Astrocyte (in vitro differentiated cells and primary cell): ENCODE measurements at places on chromosomes 1 and 21. TPM values are rescaled to one million over a fixed set of nuclear protein-coding genes. Genes with fewer than 3 reads are reported as not detected.

The CHI3L2 gene
- 0.65 TPM in 1 of 2 replicates, not detected in the other for total RNA-seq

The PEX10 gene
- total RNA-seq, result 16.6 and 18.6 TPM in 2 replicates

The PTPRC gene
- total RNA-seq, result 0.20 TPM in 1 of 2 replicates, not detected in the other

The TRIM67 gene
- 0.89 and 1.1 TPM in 2 replicates for total RNA-seq

The FCRL1 gene
- not detected in 2 replicates for total RNA-seq

The S100A14 gene
- 0.38 and 0.57 TPM in 2 replicates for total RNA-seq

The B3GALT5 gene
- total RNA-seq, result 2.2 and 2.5 TPM in 2 replicates

- DNase-seq, result no peak
- no peaks in the 10 kb centered on the region for H3K27me3 ChIP-seq
- H3K4me1 ChIP-seq, result no peaks in the 10 kb centered on the region
- no peak overlapping the region for H3K4me3 ChIP-seq
- no peaks in the 10 kb centered on the region for H3K36me3 ChIP-seq
- no peak overlapping the region for H3K27ac ChIP-seq
Observed at GRCh38 chr1:233061265-233061664, 110.9 kb downstream of the NTPCR start.

GRCh38 chr1:245690156-245690690 lies 535.4 kb downstream of the KIF26B start:
- no peaks in the 10 kb centered on the region for H3K36me3 ChIP-seq
- H3K27ac ChIP-seq, result no peak overlapping the region
- H3K4me3 ChIP-seq, result no peak overlapping the region

GRCh38 chr1:209207701-209208286 lies 375.7 kb upstream of the CAMK1G start:
- H3K27me3 ChIP-seq, result peaks cover 8% of the 10 kb centered on the region
- peak; percentile 47 for DNase-seq
- H3K4me3 ChIP-seq, result peak overlapping the region; percentile 55
- H3K27ac ChIP-seq, result no peak overlapping the region

GRCh38 chr1:47469390-47469759 lies 31.5 kb downstream of the FOXD2 start:
- no peaks in the 10 kb centered on the region for H3K4me1 ChIP-seq
- no peak overlapping the region for H3K27ac ChIP-seq
- no peak overlapping the region for H3K4me3 ChIP-seq
- H3K27me3 ChIP-seq, result peaks cover 5% of the 10 kb centered on the region

GRCh38 chr1:87264976-87265375 lies 63.7 kb upstream of the LMO4 start:
- H3K36me3 ChIP-seq, result no peaks in the 10 kb centered on the region
- DNase-seq, result no peak
- no peaks in the 10 kb centered on the region for H3K27me3 ChIP-seq

DNA sequence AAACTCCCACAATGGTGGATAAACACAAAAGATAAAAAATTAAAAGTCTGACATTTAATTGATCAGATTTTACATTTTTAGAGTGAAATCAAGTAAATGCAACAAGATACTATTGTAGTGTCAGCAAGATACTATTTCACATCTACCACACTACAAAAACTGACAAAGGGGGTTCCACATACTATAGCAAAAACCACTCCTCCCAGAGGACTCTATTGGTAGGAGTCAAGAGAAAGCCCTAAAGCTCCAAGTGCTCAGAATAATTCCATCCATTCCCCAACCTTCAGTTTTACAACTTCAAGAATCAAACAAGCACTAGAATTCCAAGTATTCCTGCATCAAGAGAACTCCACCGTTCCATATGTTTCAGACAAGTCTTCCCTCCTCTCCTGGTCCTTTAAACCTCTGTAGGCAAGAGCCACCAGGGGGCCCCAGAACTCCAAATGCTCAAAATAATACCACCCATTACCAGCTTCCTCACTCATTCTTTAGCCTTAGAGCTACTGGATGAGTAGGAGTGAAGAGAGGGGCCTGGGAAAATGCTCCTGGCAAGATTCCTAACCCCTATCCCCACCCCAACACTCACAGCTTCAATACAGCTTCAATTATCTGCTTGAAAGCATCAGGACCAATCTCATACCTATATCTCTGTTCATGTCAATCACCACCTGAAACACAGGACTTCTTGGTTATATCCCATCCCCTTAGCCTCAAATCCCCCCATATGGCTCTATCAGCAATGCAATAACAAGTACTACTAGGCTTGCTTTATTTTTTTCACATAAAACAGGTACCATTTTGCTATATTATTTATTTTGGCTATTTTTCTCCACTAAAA lies 9.9 kb downstream of the TOR1AIP2 start:
- no peak for DNase-seq
- no peaks in the 10 kb centered on the region for H3K27me3 ChIP-seq
- H3K36me3 ChIP-seq, result peaks cover 23% of the 10 kb centered on the region
- H3K4me3 ChIP-seq, result no peak overlapping the region

- no peaks in the 10 kb centered on the region for H3K36me3 ChIP-seq
- H3K4me3 ChIP-seq, result no peak overlapping the region
- no peak overlapping the region for H3K27ac ChIP-seq
- no peaks in the 10 kb centered on the region for H3K27me3 ChIP-seq
Observed at GRCh38 chr1:116851846-116852245, 57.9 kb upstream of the PTGFRN start.

- no peak overlapping the region for H3K27ac ChIP-seq
- no peaks in the 10 kb centered on the region for H3K4me1 ChIP-seq
- peaks cover 2% of the 10 kb centered on the region for H3K27me3 ChIP-seq
Observed at GRCh38 chr1:209326831-209327230, 256.7 kb upstream of the CAMK1G start.

DNA sequence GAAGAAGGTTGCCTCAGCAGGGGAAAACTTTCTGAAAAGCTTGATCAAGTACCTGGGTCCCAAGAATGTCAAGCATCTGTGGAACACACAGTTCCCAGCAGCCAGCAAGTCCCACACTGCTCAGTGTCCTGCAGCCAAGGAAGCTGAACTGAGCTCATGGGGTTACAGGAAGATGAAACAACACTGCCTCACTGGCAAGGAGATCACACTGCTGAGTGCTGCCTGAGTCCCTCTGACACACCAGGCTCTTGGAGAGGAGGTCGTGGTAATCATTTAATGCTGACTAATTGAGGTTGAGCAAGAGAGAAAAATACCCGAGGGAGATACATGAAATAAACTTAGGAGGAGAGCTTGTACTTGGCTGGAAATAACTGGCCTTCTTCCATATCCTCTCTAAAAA lies 75.2 kb downstream of the MPZL1 start:
- H3K4me1 ChIP-seq, result peaks cover 19% of the 10 kb centered on the region
- no peak overlapping the region for H3K4me3 ChIP-seq
- H3K27ac ChIP-seq, result peak overlapping the region; percentile 59
- H3K27me3 ChIP-seq, result no peaks in the 10 kb centered on the region
- DNase-seq, result peak; percentile 94
- H3K36me3 ChIP-seq, result no peaks in the 10 kb centered on the region

- H3K36me3 ChIP-seq, result no peaks in the 10 kb centered on the region
- no peaks in the 10 kb centered on the region for H3K27me3 ChIP-seq
- H3K4me1 ChIP-seq, result no peaks in the 10 kb centered on the region
- no peak for DNase-seq
- no peak overlapping the region for H3K27ac ChIP-seq
Observed at GRCh38 chr1:228849011-228849541, 113.8 kb downstream of the RHOU start.

- H3K4me3 ChIP-seq, result no peak overlapping the region
- DNase-seq, result no peak
- no peaks in the 10 kb centered on the region for H3K4me1 ChIP-seq
- no peaks in the 10 kb centered on the region for H3K36me3 ChIP-seq
- H3K27me3 ChIP-seq, result no peaks in the 10 kb centered on the region
Observed at GRCh38 chr1:74083128-74083527, 114.8 kb downstream of the LRRIQ3 start.

- peak; percentile 81 for DNase-seq
- no peaks in the 10 kb centered on the region for H3K36me3 ChIP-seq
- H3K27ac ChIP-seq, result peak overlapping the region; percentile 52
- H3K4me1 ChIP-seq, result peaks cover 18% of the 10 kb centered on the region
- H3K27me3 ChIP-seq, result no peaks in the 10 kb centered on the region
Observed at GRCh38 chr1:227357171-227357926, 39.1 kb upstream of the CDC42BPA start.

GRCh38 chr21:28633839-28634555 lies 358.7 kb downstream of the LTN1 start:
- peaks cover 38% of the 10 kb centered on the region for H3K4me1 ChIP-seq
- peak overlapping the region; percentile 90 for H3K27ac ChIP-seq
- no peaks in the 10 kb centered on the region for H3K36me3 ChIP-seq
- peak; percentile 93 for DNase-seq
- H3K4me3 ChIP-seq, result no peak overlapping the region

GRCh38 chr1:98331718-98332311 lies 329.7 kb upstream of the SNX7 start:
- no peaks in the 10 kb centered on the region for H3K36me3 ChIP-seq
- peak overlapping the region; percentile 23 for H3K27ac ChIP-seq

GRCh38 chr1:230233786-230234185 lies 166.7 kb downstream of the GALNT2 start:
- H3K4me1 ChIP-seq, result peaks cover 18% of the 10 kb centered on the region
- H3K27ac ChIP-seq, result no peak overlapping the region
- peaks cover 6% of the 10 kb centered on the region for H3K36me3 ChIP-seq
- H3K4me3 ChIP-seq, result no peak overlapping the region
- no peak for DNase-seq

- H3K27me3 ChIP-seq, result no peaks in the 10 kb centered on the region
- H3K4me3 ChIP-seq, result no peak overlapping the region
- H3K36me3 ChIP-seq, result no peaks in the 10 kb centered on the region
- no peak overlapping the region for H3K27ac ChIP-seq
Observed at GRCh38 chr1:33397994-33398393, 32.9 kb downstream of the PHC2 start.

GRCh38 chr1:95197616-95198252 lies 36.3 kb upstream of the RWDD3 start:
- DNase-seq, result peak; percentile 84
- H3K27me3 ChIP-seq, result no peaks in the 10 kb centered on the region
- H3K27ac ChIP-seq, result no peak overlapping the region
- no peaks in the 10 kb centered on the region for H3K4me1 ChIP-seq
- H3K4me3 ChIP-seq, result no peak overlapping the region

DNA sequence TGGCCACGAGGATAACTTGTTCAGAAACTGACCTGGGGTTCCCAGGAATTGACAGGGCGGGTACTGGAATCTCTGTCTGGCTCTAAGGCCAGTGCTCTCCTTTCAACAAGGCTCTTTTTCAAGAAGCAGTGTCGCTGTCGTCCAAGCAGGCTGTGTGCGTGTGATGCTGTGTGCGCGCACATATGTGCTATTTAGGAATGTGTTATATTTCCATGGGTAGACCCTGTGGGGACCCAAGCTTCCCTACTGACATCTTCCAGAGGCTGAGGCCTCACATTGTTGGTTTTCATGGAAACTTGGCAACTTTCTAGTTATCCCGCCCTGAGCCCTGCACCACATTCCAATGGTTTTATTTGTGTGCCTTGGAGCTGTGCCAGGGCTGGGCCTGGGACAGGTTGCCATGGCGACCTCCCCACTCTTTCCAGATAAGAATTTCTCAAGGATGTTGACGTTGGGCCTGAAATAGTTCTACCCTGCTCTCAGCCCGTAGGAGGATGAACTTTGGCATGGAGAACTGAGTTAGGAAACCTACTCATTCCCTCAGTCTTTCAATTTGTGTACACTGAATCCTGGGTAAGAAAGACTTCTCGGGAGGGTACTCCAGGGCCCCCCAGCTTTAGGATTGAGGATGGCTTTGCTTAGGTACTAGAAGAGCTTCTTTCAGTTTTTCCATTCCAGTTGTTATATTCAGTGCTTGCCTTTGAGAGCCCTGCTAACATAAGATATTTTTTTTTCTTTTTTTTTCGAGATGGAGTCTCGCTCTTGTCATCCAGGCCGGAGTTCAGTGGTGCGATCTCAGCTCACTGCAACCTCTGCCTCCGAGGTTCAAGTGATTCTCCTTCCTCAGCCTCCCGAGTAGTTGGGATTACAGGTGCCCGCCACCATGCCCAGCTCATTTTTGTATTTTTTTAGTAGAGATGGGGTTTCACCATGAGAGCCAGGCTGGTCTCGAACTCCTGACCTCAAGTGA lies 38.8 kb upstream of the SRSF10 start:
- H3K4me1 ChIP-seq, result peaks cover 41% of the 10 kb centered on the region
- H3K4me3 ChIP-seq, result peak overlapping the region; percentile 50
- peak overlapping the region; percentile 95 for H3K27ac ChIP-seq
- H3K36me3 ChIP-seq, result no peaks in the 10 kb centered on the region
- peak; percentile 99 for DNase-seq

GRCh38 chr1:84540759-84541158 lies 33.5 kb downstream of the CTBS start:
- no peak overlapping the region for H3K4me3 ChIP-seq
- H3K4me1 ChIP-seq, result no peaks in the 10 kb centered on the region
- no peak for DNase-seq
- no peak overlapping the region for H3K27ac ChIP-seq
- H3K36me3 ChIP-seq, result no peaks in the 10 kb centered on the region

DNA sequence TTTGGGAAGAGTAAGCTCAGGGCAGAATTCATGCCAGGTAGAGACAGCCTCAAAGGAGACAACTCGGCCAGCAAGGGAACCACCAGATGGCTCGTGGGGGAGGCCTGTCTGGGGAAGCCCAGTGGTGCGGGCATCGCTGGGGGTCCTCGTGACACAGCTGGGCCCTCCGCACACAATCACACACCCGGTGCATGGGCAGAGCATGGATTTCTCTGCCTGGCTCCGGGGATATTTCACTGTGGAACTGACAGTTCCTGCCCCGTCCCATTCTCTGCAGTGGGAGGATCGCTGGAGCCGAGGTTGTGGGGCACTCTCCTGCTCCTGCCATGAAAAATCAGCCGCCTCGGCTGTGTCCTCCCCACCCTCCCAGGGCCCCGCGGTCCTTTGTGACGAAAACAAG lies 108.0 kb downstream of the CRYAA start:
- H3K27ac ChIP-seq, result no peak overlapping the region
- no peak for DNase-seq
- peaks cover 33% of the 10 kb centered on the region for H3K27me3 ChIP-seq
- H3K36me3 ChIP-seq, result no peaks in the 10 kb centered on the region
- no peak overlapping the region for H3K4me3 ChIP-seq
- H3K4me1 ChIP-seq, result no peaks in the 10 kb centered on the region
